ENCODE measurements at places on chromosomes 6 and 20. TPM values are rescaled to one million over a fixed set of nuclear protein-coding genes. Genes with fewer than 3 reads are reported as not detected.
A peak's percentile ranks its signal among the peaks of the same experiment; 100 is the strongest.

- peak; percentile 62 for DNase-seq
These were observed 6.7 kb upstream of the KCNK15 start for GRCh38 chr20:44738813-44739477.

- no peak for DNase-seq
These were observed 209.6 kb downstream of the ERMARD start for GRCh38 chr6:169960886-169961611.

CDH26 gene
- total RNA-seq, result 0.53 TPM

C20orf144 gene
- total RNA-seq, result 0.33 TPM

LINC00237 gene
- not detected for total RNA-seq

DNA sequence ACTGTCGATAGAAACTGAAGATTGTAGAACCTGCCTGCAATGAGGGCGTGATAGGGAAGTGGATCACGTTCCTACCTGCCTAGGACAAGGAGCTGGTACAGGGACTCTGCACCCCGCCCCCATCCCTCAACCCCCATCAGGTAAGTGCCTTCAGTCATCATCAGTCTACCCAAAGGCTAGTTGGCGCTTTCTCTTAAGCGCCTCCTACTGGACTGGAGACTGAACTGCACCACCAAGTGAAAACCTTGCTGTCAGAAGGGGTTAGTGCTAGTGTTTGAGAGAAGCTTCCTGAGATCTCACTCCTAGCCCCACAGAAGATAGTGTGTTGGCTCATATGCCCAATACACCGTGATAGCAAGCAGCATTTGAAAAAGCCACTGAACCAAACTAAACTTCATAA is 706.5 kb upstream of the MAN1A1 start:
- DNase-seq, result no peak

GRCh38 chr6:69974193-69974592 is 107.8 kb downstream of the COL19A1 start:
- DNase-seq, result no peak

PI16 gene
- 8.5 TPM for total RNA-seq

GRCh38 chr6:98230250-98230649 is 604.1 kb upstream of the POU3F2 start:
- DNase-seq, result no peak

LAMA4 gene
- not detected for total RNA-seq

INSM1 gene
- not detected for total RNA-seq

- no peak for DNase-seq
These were observed 195.3 kb downstream of the MOXD1 start for GRCh38 chr6:132205946-132206345.

- no peak for DNase-seq
These were observed 112.4 kb upstream of the ZNF217 start for GRCh38 chr20:53706008-53706465.

ZNF512B gene
- 16.7 TPM for total RNA-seq

DNA sequence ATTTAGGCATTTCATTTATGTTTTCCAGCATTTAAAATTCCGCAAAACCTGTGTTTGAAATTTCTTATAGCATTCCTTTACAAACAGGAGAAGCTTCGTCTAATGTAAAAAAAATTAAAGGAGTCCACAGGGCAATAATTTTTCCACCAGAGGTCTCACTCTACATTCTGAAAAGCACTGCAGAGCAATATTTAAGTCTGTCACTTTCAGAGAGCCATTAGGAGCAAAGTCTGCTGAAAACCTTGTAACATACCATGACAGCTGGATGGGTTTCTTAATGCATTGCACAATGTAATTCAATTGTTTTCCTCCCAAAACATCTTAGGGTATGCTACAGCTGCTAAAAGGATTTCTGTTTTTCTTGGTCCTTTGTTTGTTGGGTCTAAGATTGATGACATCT is 18.0 kb downstream of the BAG2 start:
- no peak for DNase-seq

- no peak for DNase-seq
These were observed 170.3 kb downstream of the FUT9 start for GRCh38 chr6:96186094-96186493.

- no peak for DNase-seq
These were observed 43.9 kb upstream of the SRF start for GRCh38 chr6:43127180-43127579.

DNA sequence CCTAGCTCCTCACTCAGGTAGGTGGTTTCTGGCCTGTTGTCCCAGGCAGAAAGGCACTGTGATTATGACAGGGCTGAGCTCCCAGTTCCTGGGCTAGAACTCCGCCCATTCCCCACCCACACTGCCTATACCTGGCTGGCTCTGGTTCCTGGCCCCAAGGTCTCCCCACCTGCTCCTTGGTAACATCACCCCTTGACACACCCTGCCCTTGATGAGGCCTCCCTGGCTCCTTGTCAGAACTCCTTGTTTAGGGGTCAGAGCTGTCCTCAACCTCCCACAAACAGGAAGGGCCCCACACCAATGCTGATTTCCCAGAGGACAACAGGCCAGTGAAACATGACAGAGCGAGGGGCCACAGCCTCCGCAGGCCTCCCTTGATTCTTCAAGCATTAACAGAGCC is 15.5 kb upstream of the MYMX start:
- DNase-seq, result no peak

- no peak for DNase-seq
These were observed 54.2 kb downstream of the HIVEP1 start for GRCh38 chr6:12066297-12066696.

- DNase-seq, result no peak
These were observed 51.5 kb upstream of the KIF25 start for GRCh38 chr6:167946007-167946406.

GRCh38 chr20:59406446-59406845 is 106.0 kb downstream of the EDN3 start:
- DNase-seq, result no peak

- DNase-seq, result no peak
These were observed 1.3 kb upstream of the VNN1 start for GRCh38 chr6:132715204-132715603.

PCSK2 gene
- total RNA-seq, result not detected

GRCh38 chr6:91730710-91731109 is 1143.8 kb upstream of the MAP3K7 start:
- no peak for DNase-seq

DNA sequence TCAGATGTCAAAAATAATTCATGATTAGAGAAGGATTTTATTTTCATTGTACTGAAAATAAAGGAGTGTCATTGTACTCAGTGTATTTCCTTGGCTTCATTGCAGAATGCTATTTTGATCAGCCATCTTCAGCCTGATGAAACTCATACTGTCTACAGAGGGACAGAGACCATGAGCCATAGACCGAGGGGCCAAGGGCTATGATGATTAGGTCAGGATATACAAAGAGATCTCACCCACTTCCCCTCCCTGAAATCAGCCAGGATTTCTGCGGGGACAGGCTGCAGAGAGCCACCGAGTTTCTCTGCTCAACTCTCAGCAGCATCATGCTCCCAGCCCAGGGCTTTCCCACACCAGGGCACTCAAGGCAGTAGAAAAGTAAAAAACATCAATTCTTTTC is 47.0 kb downstream of the ALDH8A1 start:
- DNase-seq, result no peak

DNA sequence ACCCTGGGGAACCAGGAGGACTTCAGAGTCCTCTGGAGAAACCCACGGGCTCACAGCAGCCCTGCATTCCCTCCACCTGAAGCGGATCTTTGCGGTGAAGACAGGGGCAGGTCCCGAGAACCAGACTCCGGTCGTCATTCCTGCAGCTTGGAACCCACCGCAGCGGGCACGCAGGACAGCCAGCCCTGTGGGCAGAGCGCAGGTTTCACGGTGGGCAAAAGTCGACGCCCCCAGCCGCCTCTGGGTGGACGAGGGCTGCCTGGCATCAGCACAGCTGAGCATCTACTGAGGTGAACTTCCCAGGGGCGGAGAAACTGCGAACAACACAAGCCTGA is 118.3 kb downstream of the PSMB1 start:
- no peak for DNase-seq

- DNase-seq, result no peak
These were observed 33.2 kb upstream of the PAQR8 start for GRCh38 chr6:52328729-52329128.

DNA sequence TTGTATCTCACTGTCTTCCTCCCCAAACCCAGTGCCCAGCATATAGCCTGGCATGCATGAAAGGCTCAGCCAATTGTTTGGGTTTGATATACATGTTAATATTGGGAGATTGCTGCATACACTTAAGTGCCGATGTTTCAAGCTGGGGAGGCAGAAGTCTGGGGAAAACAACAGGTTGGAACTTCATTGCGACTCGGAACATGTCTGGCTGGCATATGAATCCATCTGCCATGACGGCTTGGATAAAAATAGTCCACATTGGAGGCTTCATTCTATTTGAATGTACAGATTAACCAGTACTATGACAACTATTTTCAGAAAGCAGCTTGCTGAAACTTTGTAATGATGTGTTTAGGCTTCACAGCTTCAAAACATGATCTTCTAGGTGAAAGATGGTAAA is 261.0 kb downstream of the CDH26 start:
- no peak for DNase-seq

TULP1 gene
- total RNA-seq, result not detected

DNA sequence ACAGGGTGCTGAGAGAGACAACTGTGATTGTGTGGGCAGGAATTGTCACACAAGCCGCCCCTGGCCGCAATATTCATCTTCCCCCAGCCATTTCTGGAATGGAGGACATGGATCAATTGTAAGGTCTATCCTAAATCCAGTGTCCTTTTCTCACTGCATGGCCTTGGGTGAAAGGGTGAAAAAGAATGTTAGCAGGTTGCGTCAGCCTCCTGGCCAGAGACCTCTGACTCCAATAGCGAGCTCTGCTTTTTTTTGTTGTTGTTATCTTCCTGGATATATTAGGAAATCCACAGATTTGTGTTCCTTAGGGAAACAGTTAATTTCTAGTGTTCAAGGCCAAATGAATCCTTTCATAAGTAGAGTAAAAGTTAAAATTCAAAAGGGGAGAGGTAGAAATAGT is 47.1 kb upstream of the CD83 start:
- DNase-seq, result no peak

SLC4A11 gene
- total RNA-seq, result 1.8 TPM

GRCh38 chr20:20217621-20218020 is 150.3 kb upstream of the INSM1 start:
- DNase-seq, result no peak

DNA sequence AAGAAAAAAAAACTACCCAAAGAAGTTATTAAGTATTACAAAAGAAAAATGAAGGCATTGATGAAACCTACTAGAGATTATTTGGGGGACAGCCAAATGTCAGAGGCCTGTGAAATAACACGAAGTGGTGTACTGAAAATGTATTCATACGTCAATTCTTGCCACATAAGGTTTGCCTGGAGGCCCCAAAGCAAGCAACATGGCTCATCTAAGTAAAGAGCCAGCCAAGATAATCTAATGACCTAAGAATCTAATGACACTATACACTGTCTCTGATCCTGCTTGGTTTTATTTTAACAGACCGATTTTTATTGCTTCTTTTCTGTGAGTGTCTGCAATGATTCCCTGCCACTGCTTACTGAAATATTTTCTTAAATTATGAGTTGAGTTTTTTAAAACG is 34.7 kb downstream of the FILIP1 start:
- DNase-seq, result no peak

GLP1R gene
- total RNA-seq, result not detected

COL9A3 gene
- not detected for total RNA-seq

- DNase-seq, result no peak
These were observed 389.6 kb upstream of the JAG1 start for GRCh38 chr20:11063444-11063843.

PLEKHG1 gene
- 2.9 TPM for total RNA-seq
